ENCODE measurements at places on chromosomes 12 and 14.

GRCh38 chr12:47296828-47297227 is 217.1 kb upstream of the AMIGO2 start:
- H3K27me3 ChIP-seq = no peaks in the 10 kb centered on the region
- no peak overlapping the region for H3K4me3 ChIP-seq
- H3K4me1 ChIP-seq = no peaks in the 10 kb centered on the region
- no peaks in the 10 kb centered on the region for H3K36me3 ChIP-seq
- H3K27ac ChIP-seq = no peak overlapping the region

- no peak overlapping the region for H3K27ac ChIP-seq
- H3K27me3 ChIP-seq = no peaks in the 10 kb centered on the region
- DNase-seq = peak; percentile 24
- H3K4me1 ChIP-seq = peaks cover 13% of the 10 kb centered on the region
- H3K4me3 ChIP-seq = no peak overlapping the region
Measured at GRCh38 chr14:35407306-35407630, 2.7 kb upstream of the NFKBIA start.

DNA sequence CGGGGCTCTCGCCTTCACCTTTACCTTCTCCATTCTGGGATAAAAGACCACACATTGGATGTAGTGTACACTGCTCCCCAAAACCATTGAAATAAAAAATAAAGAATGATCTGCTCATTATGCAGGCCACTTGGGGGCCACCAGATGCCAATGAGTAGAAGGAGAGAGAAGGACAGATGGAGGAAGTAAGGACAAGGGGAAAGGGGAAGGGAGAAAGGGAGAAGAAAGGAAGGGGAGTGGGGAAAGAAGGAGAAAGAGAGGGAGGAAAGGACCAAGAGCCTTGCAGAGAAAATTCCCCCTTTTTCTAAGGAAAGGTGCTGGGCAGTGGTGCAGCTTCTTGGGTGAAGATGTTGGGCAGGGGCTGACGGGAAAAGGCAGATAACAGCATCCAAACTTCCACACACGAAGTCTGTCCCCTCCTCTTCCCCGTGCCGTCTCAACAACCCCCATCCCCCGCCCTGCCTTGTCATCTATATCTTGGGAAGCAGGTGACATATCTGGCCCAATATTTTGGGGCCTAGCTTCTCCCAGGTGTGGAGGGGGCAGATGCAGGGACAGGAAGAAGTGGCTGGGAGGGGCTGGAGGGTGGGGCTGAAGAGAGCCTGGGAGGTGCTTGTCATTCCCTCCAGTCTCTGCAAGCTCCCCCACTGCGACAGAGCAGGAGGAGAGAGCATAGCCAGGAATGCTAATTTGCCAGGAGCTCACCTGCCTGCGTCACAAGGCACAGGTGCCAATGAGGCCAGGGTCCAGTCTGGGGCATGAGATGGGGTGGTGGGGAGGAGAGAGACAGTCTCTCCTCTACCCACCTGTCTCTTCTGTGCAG is 107.5 kb downstream of the SINHCAF start:
- no peak overlapping the region for H3K27ac ChIP-seq
- no peak for DNase-seq
- H3K36me3 ChIP-seq = no peaks in the 10 kb centered on the region
- H3K4me3 ChIP-seq = no peak overlapping the region
- H3K4me1 ChIP-seq = no peaks in the 10 kb centered on the region
- H3K27me3 ChIP-seq = peaks cover 23% of the 10 kb centered on the region

- no peaks in the 10 kb centered on the region for H3K27me3 ChIP-seq
- no peak overlapping the region for H3K4me3 ChIP-seq
- H3K27ac ChIP-seq = no peak overlapping the region
- H3K4me1 ChIP-seq = peaks cover 15% of the 10 kb centered on the region
Measured at GRCh38 chr12:49838973-49839633, 3.8 kb downstream of the BCDIN3D start.

- no peak overlapping the region for H3K4me3 ChIP-seq
- H3K27me3 ChIP-seq = no peaks in the 10 kb centered on the region
- H3K4me1 ChIP-seq = peaks cover under 1% of the 10 kb centered on the region
- no peaks in the 10 kb centered on the region for H3K36me3 ChIP-seq
Measured at GRCh38 chr12:49874142-49874897, 29.4 kb downstream of the FAIM2 start.

DNA sequence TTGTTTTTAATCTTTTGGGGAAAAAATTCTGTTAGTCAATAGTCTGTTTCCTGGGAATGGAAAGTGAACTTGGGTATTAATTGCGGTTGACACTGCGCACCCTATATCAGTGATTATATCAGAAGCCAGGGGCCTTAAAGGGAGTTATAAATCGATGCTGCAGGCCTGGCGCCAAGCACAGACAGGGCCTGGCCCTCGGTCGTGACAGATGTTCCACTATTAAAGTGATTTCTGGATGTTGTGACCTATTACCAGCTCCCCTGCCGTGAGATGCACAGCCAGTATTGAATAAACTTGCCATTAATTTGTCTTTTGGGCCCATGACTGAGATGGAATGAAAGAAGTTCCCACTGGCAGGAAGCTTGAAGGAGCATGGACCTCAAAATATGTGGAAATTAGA is 45.1 kb upstream of the KITLG start:
- peaks cover 21% of the 10 kb centered on the region for H3K4me1 ChIP-seq
- no peak overlapping the region for H3K4me3 ChIP-seq
- H3K27me3 ChIP-seq = no peaks in the 10 kb centered on the region
- no peaks in the 10 kb centered on the region for H3K36me3 ChIP-seq

- 0 out of 2 replicates have a peak, but pooled peaks cover 5% of the 10 kb centered on the region for H3K36me3 ChIP-seq
- no peaks in the 10 kb centered on the region for H3K27me3 ChIP-seq
- peak overlapping the region; percentile 70 for H3K27ac ChIP-seq
- peak overlapping the region; percentile 85 for H3K4me3 ChIP-seq
- peak; percentile 62 for DNase-seq
Measured at GRCh38 chr12:30753751-30754382, 884 bp downstream of the CAPRIN2 start.
